A549 treated with Hydrocortisone at 1 μM for 4 hours (cell line): ENCODE measurements at places on chromosomes 5 and 9. TPM values are rescaled to one million over a fixed set of nuclear protein-coding genes. Genes with fewer than 3 reads are reported as not detected.

Gene PAEP
- 0.27 to 0.46 TPM (median 0.37 TPM) in 5 replicates for total RNA-seq

Gene CCL27
- 0.28 to 0.30 TPM in 2 of 5 replicates, not detected in the others for total RNA-seq

Gene FOXD4L5
- total RNA-seq = 0.03 TPM in 3 of 5 replicates, not detected in the others

Gene MSH3
- total RNA-seq = 5.9 to 9.4 TPM (median 7.2 TPM) in 5 replicates

Gene IL5
- not detected in 5 replicates for total RNA-seq

Gene HACD4
- total RNA-seq = 0.85 to 1.2 TPM (median 1.0 TPM) in 5 replicates

Gene FOXD4
- total RNA-seq = 0.23 to 0.55 TPM (median 0.44 TPM) in 5 replicates

Gene DHFR
- 47.6 to 70.4 TPM (median 51.8 TPM) in 5 replicates for total RNA-seq
